ENCODE measurements at places on chromosomes 7 and 10.

- DNase-seq, result no peak
These were observed 89.7 kb upstream of the RET start for GRCh38 chr10:42987121-42987541.

- no peak for DNase-seq
These were observed 1.0 kb upstream of the HOXA11 start for GRCh38 chr7:27185854-27186667.

GRCh38 chr10:46520941-46521340 lies 35.5 kb downstream of the GPRIN2 start:
- DNase-seq, result no peak

GRCh38 chr7:88201305-88201704 lies 18.5 kb downstream of the SRI start:
- DNase-seq, result no peak

- no peak for DNase-seq
These were observed 19.7 kb upstream of the PRPF18 start for GRCh38 chr10:13567030-13567429.

GRCh38 chr7:127793582-127793981 lies 141.6 kb downstream of the SND1 start:
- DNase-seq, result no peak

GRCh38 chr10:74164716-74165529 lies 13.9 kb downstream of the ADK start:
- no peak for DNase-seq

- no peak for DNase-seq
These were observed 27.1 kb upstream of the SH3PXD2A start for GRCh38 chr10:103882285-103883007.

GRCh38 chr7:78448911-78449310 lies 650.3 kb downstream of the PHTF2 start:
- DNase-seq, result no peak

DNA sequence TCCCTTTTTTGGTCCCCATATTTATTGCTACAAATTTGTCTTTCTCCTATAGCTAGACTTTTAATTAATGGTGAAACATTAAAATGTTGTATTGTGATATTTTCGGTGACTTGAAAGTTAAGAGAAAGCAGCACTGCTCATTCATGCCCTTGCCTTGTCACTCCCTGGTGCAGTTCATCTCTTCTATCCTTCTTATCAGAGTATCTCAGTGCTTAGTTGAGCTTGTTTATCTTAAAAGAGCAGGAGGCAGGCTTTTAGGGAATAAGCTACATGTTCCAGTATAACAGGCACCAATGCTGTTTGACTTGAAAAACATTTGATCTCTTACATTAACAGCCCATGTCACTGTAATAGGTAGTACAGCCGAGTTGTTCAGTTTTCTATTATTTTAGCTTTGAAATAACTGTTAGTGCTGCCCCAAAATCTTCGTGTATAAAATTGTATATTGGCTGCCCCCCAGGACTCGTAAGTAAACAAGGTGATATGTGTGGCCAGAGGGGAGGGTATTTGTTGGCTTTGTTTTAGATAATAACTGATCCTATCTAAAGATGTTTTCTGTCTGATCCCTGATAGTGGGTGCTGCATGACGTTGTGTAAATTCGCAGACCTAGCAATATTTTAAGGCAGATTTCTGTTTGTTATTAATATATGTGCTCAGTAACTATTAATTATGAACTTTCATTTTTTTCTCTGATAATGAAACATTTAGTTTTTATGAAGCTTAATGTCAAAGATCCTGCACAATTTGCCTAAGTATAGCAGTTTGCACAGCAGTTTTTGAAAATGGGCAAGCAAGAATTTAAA lies 96.5 kb downstream of the BTRC start:
- no peak for DNase-seq

- no peak for DNase-seq
These were observed 315.3 kb downstream of the SDK1 start for GRCh38 chr7:3616306-3616705.

- no peak for DNase-seq
These were observed 272.7 kb downstream of the BICC1 start for GRCh38 chr10:58785354-58785753.

DNA sequence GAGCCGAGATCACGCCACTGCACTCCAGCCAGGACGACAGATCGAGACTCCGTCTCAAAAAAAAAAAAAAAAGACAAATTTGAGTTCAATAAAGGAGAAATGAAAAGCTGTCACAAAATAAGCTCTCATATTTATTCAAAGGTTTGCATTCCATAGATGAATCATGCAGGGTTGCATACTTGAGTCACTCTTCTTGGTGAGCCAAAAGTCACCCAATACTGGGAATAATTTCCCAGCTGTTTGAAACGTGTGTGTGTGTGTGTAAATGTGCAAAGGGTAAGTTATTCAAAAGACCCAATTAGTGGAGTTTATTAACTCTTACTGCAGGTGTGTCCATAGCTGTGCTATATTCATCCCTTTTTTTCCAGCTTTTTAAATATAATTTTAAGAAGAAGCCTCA lies 297.7 kb downstream of the CCDC3 start:
- no peak for DNase-seq

DNA sequence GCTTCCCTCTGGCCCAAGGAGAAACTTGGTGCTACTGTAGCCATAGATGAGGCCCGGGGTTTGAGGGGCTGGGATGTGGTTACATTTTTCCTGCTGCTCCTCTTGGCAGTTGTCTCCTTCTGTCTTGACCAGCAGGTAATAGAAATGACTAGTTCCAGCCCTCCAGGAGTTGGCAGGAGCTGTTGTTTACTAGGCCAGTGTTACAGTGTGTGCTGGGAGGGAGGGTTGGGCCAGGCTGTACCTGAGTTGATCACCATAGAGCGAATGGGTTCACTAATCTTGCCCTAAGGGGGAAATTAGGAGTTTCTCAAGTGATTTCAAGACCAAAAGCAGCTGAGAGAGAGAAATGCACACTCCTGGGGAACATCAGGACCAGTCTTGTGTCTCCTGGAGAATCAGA lies 34.9 kb downstream of the PAX2 start:
- no peak for DNase-seq

DNA sequence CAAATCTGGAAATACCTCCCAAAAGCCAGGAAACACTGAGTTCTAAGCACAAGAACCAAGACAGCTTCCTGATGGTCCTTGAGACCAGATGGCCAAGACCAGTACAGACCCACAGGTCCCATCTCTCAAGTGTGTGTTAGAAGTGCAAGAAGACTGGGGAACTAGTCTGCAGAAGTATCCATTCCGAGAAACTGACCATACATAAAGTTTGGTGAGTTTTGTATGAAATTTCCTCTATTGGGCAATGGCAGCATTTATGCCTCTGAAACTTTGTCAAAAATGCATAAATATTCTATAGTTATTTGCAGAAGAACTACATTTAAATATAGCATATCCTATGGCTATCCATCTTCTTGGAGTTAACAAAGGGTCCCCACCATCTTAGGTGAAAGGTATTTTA lies 137.5 kb downstream of the LRRN3 start:
- DNase-seq, result no peak

- DNase-seq, result no peak
These were observed 1531.1 kb upstream of the LRRTM3 start for GRCh38 chr10:65394502-65395297.

GRCh38 chr10:101686133-101686925 lies 8.6 kb downstream of the FBXW4 start:
- no peak for DNase-seq

DNA sequence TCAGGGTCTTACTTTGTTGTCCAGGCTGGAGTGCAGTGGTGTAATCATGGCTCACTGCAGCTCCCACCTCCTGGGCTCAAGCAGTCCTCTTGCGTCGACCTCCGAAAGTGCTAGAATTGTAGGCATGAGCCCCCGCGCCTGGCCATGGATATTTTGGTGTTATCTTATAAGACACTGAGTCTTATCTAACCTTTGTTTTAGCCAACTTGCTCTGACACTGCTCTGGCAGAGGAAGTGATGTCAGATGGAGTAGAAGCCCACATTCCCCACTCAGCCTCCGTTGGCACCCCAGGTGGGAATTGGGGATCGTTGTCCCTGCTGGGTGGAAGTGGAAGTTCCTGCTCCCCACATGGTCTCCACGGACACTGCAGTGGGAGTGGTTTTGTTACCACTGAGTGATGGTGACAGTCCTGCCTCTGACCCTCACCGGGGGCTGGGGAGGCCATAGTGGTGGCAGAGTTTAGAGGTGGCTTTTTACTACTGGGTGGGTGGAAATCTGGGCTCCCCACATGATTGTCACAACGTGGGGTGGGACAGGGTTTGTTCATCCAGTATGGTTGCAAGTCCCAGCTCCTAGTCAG lies 98.9 kb downstream of the ANKRD61 start:
- DNase-seq, result no peak

GRCh38 chr7:43904533-43905208 lies 1.7 kb downstream of the URGCP start:
- DNase-seq, result no peak

DNA sequence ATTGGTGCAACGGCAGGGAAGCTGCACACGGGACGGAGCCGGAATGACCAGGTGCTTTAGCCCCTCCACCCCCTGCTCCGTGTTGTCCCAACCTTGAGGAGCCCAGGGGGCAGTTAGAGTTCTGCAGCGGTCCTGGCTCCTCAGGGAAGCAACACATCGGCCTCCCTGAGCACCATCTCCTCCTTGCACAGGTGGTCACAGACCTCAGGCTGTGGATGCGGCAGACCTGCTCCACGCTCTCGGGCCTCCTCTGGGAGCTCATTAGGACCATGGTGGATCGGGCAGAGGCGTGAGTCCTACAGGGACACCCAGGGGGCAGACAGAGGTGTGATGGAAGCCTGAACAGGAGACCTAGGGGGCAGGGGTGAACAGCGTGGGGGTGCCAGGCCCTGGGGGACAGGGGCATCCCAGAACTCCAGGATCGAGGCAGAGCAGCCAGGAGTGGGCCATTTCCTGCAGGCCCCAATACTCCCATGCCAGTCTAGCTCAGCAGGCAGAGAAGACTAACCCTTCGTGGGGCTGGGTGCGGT lies 7.3 kb downstream of the ASL start:
- no peak for DNase-seq

GRCh38 chr10:77587416-77587790 lies 50.2 kb downstream of the KCNMA1 start:
- no peak for DNase-seq

- DNase-seq, result no peak
These were observed 256.2 kb downstream of the LHFPL3 start for GRCh38 chr7:104584620-104585019.

DNA sequence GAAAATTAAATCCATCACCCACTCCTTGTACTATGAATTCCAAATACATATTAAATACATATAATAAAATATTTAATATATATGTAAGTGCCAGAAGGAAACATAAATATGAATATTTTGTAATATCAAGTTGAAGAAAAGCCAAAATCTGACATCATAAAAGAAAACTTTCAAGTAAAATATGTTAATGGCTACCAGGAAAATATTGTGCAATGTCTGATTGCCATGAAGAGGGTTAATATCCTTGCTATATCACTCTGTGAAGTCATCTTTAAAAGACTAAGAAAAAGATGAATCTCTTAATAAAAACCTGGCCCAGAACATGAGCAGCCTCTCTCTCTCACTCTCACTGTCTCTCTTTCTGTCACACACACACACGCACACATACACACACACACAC lies 130.2 kb downstream of the EGFR start:
- no peak for DNase-seq

DNA sequence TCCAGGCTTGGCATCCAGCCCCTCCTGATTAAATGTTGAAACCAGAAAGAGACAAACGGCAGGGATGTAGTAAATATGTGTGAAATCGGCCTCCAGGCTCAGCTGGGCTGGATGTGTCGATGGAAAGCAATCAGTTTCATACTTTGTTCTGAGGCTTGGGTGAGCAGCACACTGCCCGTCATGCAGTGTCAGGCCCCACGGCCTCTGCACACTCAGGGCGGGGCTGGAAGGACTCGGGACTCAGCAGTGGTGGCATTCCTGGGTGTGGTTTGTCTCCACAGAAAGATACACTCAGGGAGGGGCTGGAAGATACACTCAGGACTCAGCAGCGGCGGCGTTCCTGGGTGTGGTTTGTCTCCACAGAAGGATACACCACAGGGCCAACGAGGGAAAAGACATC lies 22.0 kb downstream of the ADGRA1 start:
- no peak for DNase-seq

DNA sequence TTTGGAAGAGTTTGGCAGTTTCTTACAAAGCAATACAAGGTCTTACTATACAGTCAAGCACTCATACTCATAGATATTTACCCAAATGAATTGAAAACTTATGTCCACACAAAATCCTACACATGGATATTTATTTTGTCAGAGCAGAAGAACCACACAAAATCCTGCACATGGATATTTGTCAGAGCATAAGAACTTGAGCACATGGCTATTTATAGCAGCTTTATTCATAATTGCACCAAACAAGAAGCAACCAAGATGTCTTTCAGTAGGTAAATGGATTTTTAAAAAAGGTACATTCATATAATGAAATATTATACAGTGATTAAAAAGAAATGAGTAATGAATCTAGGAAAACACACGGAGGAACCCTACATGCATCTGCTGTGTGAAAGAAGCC lies 115.4 kb downstream of the BTAF1 start:
- no peak for DNase-seq

DNA sequence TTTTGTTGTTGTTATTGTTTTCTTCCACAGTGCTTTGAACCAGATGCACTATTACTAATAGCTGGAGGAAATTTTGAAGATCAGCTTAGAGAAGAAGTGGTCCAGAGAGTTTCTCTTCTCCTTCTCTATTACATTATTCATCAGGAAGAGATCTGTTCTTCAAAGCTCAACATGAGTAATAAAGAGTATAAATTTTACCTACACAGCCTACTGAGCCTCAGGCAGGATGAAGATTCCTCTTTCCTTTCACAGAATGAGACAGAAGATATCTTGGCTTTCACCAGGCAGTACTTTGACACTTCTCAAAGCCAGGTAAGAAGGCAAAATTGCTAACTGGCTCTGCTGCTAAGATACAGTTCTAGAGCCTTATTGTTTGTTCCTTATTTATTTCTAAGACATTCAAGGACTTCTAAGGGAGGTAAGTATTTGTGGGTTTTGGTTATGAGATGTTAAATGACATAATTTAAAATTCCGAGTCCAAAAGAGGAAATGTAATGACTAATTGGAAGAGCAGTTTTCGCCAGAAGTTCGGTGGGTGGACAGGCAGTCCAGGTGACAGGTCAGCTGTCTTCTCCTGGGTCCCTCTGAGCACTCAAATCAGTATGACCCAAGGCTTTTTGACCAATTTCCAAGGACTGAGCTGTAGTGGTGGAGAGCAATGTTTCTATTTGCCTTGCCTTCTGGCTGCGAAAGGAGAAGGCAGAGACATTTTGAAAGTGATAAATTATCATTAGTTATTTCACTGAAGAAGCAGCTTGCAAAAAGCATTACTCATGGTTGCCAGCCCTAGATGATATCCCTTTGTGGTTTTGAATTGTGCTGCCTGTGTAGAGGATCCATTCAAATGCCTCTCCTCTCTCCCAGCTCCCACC lies 10.1 kb downstream of the SLC39A12 start:
- DNase-seq, result no peak

GRCh38 chr7:106982415-106982814 lies 62.1 kb upstream of the PRKAR2B start:
- DNase-seq, result no peak

All from activated CD8-positive, alpha-beta memory T cell treated with anti-CD3 and anti-CD28 coated beads for 1 hour (primary cell).